Ecto neural progenitor cell (in vitro differentiated cells): ENCODE measurements at places on chromosomes 4 and X.

- no peak for DNase-seq
These were observed 12.4 kb downstream of the SH3KBP1 start for GRCh38 chrX:19875050-19875431.

DNA sequence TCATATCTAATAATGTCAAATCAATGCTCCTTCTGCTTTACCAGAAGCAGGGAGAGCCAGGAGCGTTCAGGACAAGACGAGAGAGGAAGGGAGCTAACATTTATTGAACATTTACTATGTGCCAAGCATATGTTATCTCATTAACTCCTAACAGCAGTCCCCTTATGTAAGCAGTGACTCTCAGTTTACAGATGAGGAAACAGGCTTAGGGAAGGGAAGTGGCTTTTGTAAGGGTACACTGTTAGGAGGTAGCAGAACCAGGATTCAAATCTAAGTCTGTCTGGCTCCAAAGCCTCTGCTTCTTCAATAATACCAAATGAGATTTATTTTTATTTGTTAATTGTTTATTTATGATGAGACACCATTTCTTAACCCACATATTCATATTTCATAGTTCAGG is 2.6 kb upstream of the STARD8 start:
- no peak for DNase-seq

GRCh38 chrX:635428-636090 is 5.0 kb downstream of the SHOX start:
- DNase-seq = no peak

- DNase-seq = no peak
These were observed 143.7 kb upstream of the SMIM10 start for GRCh38 chrX:134847133-134847532.

DNA sequence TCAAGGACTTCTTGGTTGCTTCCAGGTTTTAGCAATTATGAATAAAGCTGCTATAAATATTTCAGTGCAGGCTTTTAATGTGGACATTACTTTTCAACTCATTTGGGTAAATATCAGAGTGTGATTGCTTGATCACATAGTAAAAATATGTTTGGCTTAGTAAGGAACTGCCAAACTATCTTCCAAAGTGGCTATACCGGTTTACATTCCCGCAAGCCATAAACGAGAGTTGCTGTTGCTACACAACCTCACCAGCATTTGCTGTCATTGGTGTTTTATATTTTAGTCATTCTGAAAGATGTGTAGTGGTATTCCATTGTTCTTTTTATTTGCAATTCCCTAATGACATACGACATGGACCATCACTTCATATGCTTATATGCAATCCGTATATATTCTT is 30.9 kb upstream of the SPOCK3 start:
- no peak for DNase-seq

DNA sequence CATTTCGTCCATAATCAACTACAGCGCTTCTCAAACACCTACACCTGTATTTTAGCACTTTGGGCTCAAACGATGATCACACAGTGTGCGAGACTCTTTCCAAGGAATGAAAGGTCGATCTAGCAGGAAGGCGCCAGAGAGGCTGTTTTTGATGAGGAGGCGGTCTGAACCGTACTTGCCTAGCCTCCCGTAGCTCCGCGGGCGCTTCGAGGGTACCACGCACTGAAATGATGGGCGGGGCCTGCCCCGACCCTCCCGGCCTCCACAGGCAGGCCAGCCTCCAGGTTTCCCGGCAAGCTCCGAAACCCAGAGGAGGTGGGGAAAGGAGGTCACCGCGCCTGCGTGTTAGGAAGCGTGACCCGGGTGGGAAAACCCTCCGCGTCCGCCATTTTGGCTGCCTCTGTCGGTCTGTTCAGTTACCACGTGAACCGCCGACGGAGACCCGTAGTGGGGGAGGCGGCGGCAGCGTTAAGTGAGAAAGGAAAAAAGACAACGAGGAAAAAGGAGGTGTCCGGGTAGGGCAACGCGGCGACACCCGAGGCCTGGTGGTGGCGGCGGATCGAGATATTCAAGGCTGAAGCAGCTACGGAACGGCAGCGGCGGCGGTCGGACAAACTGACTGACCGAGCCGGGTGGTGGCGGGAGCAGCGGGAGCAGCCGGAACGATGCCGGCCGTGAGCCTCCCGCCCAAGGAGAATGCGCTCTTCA is at the start of gene NAA15:
Gene NAA15, plus strand, starts transcription at position 393 of the 708 bp plus-strand sequence. Its CDS starts 273 bp downstream, at position 666.
- DNase-seq = peak; percentile 98

DNA sequence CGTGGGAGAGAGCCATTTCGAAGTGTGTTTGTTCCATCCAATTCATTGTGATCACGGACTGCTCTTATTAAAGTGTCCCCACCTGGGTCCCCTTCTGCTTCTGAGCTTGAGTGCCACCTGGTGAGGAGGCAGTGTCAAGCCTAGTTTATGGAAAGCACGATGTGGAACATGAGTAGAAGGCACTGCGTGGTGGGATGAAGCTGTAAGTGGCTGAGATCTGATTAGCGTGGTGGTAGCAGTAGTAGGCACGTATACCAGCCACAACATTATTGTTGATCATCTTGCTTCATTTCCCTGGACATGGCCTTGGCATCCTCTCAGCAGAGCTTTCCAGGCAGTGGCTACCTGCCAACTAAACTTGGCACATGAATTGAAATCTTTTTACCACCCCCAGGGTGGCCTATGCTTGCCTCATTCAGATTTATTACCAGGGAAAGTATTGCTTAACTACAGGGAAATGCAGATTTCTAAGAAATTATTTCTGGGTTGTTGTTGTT is 46.4 kb downstream of the GPAT3 start:
- DNase-seq = no peak

- no peak for DNase-seq
These were observed 101.3 kb upstream of the MAGEB10 start for GRCh38 chrX:27706526-27706925.

DNA sequence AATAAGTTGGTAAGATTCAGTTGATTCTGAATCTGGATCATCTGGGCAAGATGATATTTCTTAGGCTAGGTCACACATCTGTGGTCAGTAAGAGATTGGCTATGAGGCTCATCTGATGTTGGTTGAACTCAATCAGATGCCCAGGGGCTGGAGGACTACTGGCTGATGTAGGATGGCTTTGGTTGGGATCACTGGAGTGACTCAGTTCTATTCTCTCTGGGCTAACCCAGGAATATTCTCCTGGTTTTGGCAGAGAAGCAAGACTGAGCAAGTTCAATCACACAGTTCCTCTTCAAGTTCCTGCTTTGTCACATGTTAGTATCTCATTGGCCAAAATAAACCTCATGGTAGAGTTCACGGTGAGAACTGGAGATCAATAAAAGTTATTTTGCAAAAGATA is 902.3 kb upstream of the SLIT2 start:
- DNase-seq = no peak

DNA sequence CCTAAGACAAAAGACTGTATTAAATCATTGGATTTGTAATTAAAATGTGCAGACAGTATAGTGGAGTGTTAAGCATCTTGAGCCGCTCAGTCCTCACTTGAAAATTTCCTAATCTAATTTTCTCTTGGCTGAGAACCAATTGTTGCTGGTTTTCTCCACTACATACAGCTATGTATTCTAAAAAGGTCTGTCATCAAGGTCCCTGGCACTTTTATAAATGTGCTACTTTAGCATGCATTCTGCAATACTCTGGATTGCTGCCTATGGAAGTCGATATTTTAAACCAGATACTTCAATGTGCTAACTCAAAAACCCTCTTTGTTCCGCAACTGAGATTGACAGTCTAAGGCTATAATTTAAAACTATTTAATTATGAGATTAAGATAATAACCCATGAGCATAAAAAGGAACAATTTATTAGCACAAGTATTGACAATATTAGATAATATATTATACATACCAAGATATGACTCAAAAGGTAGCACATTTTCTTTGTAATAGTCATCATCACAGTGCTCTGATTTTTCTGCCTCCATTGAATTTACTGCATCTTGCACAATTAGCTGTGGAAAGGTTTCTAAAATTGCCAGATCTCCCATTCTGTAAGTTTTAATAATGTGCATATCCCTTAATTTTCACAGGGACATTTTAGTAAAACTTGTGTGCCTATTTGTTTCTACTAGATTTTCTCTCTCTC is 815.1 kb downstream of the ADGRL3 start:
- DNase-seq = no peak

- DNase-seq = peak; percentile 85
These were observed 21.0 kb upstream of the DCTD start for GRCh38 chr4:182938205-182938645.

DNA sequence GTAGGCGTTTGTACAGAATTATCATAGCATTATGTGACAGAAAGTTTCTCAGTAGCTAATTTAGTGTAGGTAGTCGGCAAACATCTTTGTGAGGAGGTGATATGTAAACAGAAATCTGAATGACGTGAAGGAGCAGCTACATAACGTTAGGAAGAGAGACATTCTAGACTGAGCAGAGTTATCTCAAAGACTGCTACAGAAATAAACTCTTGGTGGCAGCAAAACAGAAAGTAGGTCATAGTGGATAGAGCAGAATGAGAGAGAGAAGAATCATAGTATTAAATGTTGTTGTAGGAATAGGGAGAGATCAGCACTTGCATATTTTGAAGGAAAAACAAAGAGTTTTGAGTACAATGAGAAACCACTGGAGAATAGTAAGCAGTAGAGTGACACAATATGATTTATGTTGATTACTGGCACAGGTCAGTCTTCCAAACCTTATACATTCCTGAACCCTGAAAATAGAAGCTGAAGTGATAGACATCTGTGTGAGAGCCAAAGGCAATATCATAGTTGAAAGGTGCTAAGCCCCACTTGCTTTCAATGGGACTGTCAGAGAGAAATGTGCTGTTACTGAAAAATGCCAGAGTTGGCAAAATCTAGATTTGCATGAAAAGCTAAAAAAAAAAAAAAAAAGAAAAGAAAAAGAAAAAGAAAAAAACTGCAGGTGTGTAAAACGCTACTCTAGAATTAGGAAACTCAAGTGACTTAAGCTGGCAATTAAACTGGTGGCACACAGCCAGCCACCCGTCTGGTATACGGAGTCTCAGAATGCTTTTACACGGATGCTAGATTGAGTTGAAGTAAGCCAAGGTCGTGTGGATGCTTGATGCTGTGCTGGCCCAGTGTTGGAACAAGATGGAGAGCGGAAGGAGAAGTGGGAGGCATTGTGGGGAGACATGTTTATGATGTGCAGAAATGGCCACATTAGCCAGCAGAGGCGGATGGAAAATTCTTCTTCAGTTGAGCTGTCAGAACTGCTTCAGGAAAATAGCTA is 750.2 kb upstream of the HS3ST1 start:
- DNase-seq = no peak

- DNase-seq = peak; percentile 63
These were observed at the start of gene GABRE for GRCh38 chrX:151974336-151975227. Gene GABRE (minus strand): TSS chrX:151974676. CDS start chrX:151974625, 51 bp downstream.

DNA sequence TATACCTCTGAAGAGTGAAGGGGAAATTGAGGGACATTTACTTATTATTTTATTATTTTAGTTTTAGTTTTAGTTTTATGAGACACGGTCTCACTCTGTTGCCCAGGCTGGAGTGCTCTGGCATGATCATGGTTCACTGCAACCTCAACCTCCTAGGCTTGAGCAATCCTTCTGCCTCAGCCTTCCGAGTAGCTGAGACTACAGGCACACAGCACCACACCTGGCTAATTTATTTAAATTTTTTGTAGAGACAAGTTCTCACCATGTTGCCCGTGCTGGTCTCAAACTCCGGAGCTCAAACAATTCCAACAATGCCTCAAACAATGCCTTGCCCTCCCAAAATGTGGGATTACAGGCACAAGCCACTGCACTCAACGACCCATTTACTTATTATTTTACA is 68.4 kb upstream of the BMP2K start:
- DNase-seq = no peak

DNA sequence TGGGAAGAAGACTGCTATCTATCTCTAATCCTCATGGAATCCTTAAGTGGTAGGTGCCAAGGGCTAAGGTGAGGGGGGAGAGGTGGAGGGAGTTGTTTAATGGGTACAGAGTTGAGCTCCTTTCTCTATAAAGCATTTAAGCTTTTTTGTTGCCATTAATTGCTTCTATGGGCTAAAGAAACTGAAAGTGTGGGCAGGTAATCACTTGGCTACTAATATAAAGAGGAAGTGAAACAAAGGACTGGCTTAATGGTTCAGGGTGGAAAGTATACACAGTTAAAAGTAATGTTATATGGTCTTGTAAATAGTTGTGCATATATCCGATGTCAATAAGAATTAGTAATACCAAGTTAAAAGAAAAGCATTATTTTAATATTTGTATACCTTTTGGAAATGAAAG is 83.9 kb downstream of the POLA1 start:
- no peak for DNase-seq

- DNase-seq = peak; percentile 69
These were observed 1.8 kb downstream of the ZFYVE28 start for GRCh38 chr4:2416564-2417225.

DNA sequence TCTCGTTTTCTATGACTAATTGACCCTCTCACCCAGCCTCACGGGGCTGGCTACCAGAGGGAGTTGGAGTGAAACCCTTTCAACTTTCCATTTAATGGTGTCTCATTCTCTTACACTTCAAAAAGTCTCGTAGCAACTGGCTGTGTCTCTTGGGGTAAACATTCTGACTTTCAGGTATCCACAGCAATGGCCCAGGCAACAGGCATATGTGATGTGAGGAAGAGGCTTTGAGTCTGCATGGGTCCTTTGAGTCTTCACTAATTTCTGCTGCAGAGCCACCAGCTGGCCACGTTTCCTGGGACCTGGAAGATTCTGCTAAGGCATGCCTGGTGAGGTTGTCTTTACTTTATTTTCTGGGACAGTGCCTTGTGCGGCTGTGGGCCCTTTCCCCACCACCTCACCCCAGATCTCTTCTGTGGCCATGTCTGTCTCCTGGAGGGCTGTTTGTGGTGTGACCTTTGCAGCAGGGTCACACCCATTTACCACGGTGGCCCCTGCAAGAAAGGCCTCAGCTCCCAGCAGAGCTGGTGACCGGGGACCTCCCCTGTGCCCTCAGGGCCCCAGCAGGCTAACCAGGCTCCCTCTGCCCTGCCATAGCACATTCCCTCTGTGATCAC is 112.5 kb upstream of the FRG1 start:
- DNase-seq = no peak

DNA sequence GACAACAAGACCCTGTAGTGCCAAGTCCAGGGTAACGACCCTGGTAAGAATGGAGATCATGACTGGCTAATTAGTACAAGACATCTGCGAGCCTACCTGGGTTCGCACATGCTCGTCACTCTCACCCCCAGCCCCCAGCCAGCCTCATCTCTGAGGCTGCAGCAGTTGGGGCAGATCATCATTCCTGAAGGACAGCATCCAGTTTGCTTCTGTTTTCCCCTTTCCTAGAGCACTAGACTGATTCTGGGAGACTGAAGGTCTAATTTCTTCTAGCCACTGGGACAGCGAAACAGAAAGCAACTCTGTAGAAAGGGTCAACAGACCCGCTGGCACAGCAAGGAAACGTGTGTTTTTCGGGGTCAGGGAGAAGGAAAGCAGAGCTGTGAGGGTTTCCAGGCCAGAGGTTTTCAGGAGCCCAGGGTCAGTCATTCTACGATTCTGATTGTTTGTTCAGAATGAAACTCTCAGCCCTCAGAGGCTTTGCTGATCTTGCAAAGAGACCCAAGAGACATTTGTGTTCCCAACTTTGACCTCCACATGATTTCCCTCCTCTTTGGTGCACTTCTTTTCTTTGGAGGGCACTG is 343.1 kb upstream of the NOCT start:
- no peak for DNase-seq

- no peak for DNase-seq
These were observed 177.3 kb upstream of the ETNPPL start for GRCh38 chr4:108940149-108940548.
